ENCODE measurements at places on chromosomes 7 and 10.
A peak's percentile ranks its signal among the peaks of the same experiment; 100 is the strongest.

GRCh38 chr7:159145490-159145855, 806 bp upstream of the VIPR2 start:
- no peak for DNase-seq

GRCh38 chr10:796233-796632, 106.8 kb upstream of the DIP2C start:
- no peak for DNase-seq

DNA sequence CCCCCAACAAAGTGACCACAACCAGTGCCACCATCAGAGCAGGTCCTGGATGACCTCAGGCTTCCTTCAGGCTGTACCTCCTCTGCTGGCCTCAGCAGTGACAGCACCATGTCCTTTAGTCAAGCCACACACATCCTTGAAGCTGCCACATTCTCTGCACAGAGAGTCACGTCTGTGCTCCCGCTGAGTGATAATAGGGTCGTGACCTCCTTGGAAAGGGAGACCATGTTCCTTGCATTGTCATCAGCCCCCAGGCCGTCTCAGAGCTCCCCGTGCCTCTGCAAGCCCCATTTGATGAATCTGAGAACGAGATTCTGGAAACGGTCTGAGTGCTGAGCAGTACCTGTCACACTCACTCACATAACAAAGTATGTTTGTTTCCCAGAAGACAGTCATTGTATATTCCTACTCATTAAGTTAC, 106.5 kb upstream of the PRR15 start:
- DNase-seq: no peak

GRCh38 chr7:12094365-12094921, 116.7 kb upstream of the TMEM106B start:
- no peak for DNase-seq

GRCh38 chr7:27107391-27108381, 5.2 kb upstream of the HOXA2 start:
- no peak for DNase-seq

DNA sequence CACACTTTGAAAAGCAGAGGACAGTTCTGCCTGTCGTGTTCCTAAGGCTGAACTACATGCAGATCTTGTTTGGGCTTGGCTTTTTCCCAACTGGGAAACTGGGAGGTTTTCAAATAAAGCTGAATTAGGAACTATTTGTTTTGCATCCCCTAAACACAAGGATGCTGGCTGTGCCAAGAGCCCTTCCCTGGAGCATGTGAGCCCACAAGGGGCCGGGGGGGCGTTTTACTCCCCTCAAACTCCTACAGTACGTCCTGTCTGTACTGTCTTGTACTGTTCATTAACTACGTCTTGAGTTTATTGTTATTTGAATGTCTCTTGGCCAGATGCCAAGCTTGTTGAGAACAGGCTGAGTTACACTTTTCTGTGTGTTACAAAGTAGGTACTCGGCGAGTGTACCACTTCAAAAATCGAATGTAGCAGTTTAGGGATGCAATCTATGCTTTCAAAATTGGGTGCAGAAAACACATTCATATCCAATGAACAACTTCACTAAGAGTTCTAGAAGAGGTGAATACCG, 94.9 kb downstream of the GFRA1 start:
- no peak for DNase-seq

- DNase-seq: peak; percentile 35
These were observed 77.8 kb upstream of the ATP6V0A4 start for GRCh38 chr7:138875794-138876193.

GRCh38 chr7:39624442-39624807, 1.1 kb downstream of the RALA start:
- DNase-seq: peak; percentile 42

DNA sequence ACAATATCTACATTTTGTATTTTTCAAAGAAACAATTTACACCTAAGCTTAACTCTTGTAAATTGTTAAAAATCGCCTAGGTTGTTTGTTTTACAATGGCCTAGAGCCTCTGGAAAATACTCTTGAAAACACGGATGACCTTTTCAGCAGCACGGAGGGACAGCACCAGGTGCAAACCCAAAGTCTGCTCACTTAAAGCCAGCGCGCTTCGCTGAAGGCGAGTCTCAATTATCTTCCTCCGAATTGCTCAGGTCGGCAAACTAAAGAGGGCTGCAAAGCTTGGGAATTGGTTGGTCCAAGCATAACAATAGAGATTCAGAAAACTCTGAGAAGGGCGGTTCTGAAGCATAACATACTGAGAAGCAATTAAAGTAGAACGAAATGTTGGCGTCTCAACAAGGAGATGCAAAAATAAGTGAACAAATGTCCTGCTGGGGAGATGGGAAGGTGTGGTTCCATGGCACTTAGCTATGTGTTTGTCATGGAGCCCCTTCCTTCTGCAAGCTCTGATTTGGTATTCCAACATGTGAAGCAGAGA, 139.9 kb upstream of the PITRM1 start:
- no peak for DNase-seq

GRCh38 chr7:130943336-130943901, 209.4 kb upstream of the KLF14 start:
- DNase-seq: no peak

- DNase-seq: no peak
These were observed 38.2 kb downstream of the TNS3 start for GRCh38 chr7:47543714-47544113.

DNA sequence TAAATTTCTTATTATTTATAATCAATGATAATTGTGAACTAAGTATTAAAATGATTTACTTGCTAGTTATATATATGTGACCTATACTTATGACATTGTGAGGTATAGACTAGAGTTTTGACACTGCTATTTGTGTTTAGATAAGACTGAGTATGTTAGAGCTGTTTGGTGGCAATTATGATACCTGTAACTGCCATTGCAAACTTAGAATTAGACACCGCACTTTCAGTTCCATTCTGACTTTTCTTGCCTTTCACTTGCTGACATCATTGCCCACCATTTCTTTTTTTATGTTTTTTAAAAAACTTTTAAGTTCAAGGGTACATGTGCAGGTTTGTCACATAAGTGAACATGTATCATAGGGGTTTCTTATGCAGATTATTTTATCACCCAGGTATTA, 214.5 kb downstream of the MBL2 start:
- no peak for DNase-seq

DNA sequence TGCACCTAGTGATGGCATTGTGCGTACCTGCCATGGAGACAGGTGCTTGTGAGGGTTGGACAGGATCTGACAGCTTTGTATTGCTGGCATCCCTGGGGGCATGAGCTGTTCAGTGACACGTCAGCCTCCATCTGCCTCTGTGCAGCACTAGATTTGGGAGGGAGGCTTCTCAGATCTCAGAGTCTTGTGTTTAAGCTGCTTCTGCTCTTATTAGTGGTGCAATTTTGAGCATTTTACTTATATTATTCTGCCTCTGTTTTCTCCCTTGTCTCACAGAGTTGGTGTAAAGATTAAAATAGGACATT, 5.1 kb downstream of the ARHGAP22 start:
- no peak for DNase-seq

DNA sequence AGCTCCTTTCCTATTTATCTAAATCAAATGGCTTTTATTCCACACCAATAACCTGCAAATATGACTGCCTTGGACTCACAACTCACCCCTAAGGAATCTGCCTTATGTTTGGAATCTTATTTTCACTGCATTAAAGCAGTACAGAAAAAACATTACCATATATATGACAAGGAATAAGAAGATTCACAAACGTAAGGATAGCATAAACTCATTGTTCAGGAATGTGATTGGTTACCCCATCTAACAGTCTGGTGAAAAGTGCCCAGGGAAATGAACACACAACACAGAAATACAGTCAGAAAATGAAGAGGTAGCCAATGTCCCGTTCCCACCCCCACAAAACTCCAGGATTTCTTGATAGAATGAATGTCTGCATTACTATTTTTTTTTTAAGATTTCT, 2.0 kb downstream of the PPP3CB start:
- no peak for DNase-seq

GRCh38 chr7:74256491-74257408, 2.6 kb upstream of the RFC2 start:
- DNase-seq: no peak

DNA sequence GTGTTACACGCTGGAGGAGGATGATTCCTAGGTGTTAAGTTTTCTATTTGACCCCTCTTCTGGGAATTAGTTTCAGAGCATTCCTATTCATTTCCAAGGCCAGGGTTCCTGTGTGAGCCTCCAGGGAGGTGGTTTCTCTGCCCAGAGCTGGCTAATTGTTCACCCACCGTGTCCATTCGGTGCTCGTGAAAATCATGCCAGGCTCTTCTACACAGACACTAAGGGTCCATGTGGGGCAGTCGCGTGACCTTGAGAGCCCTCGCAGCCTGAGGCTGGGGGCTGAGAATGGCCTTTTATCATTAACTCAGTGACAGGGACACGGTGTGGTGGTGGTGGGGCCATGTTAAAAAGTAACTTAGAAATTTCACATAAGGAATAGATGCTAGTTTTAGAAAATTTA, 83.7 kb downstream of the EMX2 start:
- DNase-seq: no peak

DNA sequence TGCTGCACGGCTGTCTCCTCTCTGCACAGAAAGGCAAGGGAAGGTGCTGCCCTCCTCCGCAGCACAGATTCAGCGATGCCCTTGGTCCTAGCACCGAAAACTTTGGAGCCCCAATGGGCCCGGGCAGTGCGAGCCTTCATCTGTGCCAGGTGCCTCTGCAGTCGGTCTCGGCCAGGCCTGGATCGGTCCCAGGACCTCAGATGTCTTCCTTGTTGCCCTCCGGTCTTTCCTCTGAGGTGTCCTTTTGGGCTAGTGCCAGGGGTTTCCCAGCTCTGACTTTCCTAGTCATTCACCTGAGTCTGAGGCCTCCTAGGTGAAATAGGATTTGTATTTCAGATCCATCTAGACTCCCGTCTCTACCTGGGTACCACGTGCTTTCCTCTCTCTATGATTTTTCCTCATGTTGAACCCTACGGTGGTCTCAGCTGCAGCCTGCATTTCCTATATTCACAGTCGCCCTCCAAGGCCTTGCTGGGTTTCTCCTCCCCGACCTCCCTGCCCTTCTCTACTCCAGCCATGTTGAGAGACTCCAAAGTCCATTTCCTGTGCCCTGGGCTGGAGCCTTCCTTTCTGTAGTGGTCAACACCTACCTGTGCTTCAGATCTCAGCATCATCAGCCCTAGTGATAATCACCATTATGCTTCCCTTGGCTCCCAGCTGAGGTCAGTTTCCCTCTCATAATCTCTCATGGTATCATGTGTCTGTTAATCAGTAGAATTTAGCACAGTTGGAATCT, 92.0 kb upstream of the PRSS58 start:
- DNase-seq: no peak

GRCh38 chr10:65033957-65034356, 1512.8 kb downstream of the REEP3 start:
- DNase-seq: no peak

- DNase-seq: no peak
These were observed 12.8 kb downstream of the TFPI2 start for GRCh38 chr7:93877742-93878141.

DNA sequence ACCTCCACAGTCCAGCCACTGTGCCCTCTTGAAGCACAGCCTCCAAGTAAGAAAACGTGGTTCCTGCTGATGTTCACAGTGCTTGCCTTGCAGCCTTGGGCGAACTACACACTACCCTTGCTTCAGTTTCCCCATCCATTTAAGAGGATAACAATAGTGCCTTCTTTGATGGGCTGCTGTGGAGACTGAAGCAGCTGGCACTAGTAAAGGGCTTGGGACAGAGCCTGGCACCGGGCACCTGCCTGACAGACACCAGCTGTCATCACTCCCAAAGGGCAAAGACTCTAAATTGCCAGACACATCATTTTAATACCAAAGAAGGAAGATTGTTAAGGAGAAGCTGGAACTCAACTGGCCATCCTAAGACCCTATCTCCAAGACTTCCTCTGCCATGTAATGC, 3.1 kb upstream of the C10orf90 start:
- DNase-seq: no peak

DNA sequence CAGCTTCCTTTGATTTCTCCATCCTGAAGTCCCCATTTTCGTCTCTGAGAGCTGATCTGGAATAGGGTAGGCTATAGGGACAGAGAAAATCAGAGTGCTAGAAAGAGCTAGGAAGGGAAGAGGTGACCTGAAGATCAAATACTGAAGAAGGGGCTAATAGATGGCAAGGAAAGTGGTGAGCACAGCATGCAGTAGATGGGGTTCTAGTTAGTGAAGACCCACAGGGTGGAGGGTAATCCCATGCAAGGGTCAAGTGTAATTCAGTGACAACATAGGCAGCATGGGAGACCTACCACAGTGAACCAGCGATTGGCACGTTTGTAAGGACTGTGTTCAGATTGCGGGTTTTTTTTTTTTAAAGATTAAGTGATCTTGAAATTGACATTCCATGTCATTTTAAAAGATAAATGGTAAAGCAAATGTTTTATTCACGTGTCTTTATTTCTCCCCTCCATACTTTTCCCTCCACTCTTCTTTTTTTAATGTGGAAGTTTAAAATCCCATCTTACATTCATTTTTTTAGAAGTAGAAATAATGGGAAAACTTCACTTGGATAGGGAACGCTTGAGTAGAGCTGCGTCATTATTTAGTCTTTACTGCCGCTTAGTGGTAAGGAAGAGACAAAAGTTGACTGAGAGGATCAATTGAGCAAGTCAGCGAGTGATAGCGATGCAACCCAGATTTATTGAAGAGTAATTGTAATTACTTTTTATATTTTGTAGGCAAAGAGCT, 21.0 kb upstream of the ABI1 start:
- DNase-seq: peak; percentile 66

- no peak for DNase-seq
These were observed 33.5 kb upstream of the CADPS2 start for GRCh38 chr7:122919643-122920181.

- no peak for DNase-seq
These were observed 107.9 kb downstream of the CYTH3 start for GRCh38 chr7:6164491-6164890.

DNA sequence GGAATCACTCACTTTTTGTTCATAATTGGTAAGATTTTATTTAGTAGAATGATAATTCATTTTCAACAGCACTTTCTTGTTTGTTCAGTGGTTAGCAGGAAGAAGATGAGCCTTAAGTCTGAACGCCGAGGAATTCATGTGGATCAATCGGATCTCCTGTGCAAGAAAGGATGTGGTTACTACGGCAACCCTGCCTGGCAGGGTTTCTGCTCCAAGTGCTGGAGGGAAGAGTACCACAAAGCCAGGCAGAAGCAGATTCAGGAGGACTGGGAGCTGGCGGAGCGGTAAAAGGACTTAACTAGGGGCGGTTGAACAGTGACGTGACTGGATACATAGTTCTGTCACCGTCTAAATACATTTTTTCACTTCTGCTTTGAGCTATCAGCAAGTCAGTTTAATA, 31.3 kb downstream of the RABGEF1 start:
- no peak for DNase-seq

DNA sequence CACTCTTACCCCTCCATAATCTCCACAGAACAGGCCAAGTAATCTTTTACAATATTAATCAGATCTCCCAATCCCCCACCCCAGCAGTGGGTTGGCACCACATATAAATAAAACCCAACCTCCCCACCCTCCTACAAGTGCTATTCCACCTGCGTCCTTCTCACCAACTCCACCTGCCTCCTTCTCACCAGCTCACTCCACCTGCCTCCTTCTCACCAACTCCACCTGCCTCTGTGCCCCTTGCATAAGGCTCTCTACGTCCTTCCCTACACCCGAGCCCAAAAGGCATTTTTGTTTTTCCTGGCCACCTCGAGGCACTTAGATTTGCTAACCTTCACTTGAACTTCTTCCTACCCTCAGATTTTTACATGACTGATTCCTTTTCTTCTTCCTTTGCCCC, 89.7 kb downstream of the ATE1 start:
- DNase-seq: no peak
